Stimulated activated CD4-positive, alpha-beta T cell treated with anti-CD3 and anti-CD28 coated beads, TNF-alpha, amount 100 ng/mL, for 1 hour (primary cell): ENCODE measurements at places on chromosomes 1 and 21.

DNA sequence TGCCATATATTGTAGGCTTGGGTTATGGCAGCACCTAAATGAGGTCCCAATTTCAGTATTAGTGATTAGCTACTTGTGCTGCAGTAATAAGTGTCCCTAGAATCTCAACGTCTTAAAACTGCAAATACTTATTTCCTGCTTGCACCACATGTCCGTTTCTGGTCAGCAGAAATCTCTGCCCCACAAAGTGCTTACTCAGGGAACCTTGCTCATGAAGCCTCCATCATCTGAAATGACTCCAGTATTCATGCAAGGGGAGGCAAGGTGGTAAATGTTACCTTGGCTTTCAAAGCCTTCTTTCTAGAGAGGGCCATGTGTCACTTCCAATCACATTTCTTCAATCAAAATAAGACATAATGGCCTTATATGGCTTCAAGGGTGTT lies 274.2 kb upstream of the KAZN start:
- no peak for DNase-seq

- no peak for DNase-seq
Measured at GRCh38 chr1:215594640-215595039, 27.5 kb downstream of the KCTD3 start.

DNA sequence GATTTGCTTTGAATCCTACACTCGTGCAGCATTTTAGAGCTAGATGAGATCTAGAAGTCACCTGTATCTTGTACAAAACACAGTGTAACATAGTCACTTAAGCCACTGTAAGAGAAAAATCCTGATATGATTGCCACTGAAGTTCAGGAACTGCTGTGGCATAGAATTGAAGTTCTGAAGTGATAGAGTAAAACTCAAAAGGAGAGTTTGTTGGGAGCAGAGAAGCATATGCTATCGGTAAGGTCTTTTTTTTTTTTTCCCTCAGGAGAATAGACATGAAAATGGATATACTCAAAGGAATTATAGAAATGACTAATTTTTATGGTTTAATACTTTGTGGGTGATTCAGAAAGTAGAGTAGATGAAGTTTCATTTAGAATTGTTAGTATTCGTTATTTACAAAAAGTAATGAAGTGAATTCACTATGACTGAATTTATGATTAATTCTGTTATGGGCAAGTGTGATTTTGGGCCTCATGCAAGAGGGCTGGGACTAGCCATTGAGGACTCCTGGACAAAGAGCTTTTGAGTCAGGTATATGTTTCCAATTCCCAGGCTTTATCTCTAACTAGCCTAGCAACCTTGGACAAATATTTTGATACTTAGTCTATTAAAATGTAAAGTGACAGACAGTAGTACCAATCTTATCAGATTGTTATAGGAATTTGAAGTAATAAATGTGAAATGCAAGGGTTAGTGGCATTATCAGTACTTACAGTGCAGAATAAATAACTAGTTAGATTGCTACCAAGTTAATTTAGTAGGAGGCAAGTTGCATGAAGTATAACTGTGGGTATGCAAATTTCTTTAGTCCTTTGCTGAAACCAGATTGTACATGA lies 3.1 kb downstream of the KCTD3 start:
- no peak for DNase-seq

DNA sequence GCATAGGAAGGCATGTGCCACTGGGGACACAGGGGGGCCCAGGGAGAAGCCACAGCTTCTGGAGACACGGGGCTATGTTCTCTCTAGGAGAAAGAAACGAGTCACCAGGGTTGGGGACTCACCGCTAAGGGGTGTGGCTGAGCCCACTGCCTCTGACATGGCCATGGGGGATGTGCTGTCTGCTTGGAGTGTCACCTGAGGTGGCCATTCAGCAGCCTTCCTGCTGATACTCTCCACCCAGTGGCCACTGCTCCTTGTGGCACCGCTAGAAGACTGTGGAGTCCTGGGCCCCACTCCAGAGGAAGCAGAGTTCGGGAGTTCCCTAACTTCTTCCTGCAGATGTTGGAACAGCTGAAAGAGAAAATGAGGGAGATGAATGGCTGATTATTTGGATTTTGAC lies 91.2 kb upstream of the SLC45A1 start:
- no peak for DNase-seq
